Amniotic stem cell (primary cell): ENCODE measurements at places on chromosomes 5 and 9.

- DNase-seq: no peak
These were observed 12.0 kb upstream of the C9 start for GRCh38 chr5:39376293-39376714.

DNA sequence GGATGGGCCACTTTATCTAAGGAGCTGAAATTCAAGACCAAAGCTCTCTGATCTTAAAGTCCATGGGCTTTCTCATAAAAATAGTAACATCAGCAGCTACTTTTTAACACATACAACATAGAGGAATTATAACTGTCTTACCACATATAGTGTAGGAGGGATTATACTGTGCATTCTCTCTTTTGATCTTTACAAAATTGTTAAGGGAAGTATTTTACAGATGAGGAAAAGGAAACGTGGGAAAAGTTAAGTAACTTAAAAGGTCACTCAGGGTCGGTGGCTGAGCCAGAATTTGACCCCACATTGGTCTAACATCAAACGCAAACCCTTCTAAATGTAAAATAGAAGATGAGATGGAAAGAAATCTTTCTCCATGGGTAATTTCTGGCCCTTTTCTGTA, 38.4 kb downstream of the ZNF608 start:
- DNase-seq: no peak

DNA sequence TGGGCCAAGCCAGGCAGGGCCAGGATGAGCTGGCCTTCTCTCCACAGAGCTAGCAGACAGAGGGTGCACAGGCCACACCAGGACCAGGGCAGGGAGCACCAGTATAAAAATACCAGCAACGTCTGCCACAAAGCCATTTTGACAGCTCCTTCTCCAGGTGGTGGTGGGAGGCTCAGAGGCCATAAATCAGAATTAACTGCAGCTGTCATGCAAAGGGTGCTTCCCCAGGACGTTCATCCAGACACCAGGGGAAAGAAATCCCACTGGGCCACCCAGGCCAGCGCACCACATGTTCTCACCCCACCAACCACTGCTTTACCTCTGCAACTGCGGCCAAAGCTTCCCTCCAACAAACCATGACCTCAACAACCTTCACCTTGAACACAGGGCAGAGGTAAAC, 403.7 kb upstream of the TRPC7 start:
- no peak for DNase-seq

GRCh38 chr9:96411129-96411838, 6.9 kb downstream of the ZNF367 start:
- no peak for DNase-seq

DNA sequence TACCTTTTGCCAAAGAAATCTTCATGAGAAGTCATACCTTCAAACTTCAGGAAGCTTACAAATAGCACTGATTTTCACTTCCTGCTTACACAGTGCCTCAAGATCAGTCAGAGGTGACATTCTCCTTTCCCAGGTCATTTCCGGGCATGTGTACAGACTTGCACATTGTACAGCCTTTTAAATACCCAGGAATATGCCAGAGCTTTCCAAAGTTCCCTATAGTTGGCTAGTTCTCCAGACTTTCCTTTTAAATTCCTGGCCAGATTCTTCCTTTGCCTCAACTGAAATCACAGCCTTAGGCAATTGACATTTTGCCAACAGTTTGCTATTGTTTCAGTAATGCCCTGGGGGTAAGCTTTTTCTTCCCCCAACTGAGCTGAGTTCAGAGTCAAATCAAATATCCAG, 47.2 kb downstream of the RFX3 start:
- DNase-seq: no peak

DNA sequence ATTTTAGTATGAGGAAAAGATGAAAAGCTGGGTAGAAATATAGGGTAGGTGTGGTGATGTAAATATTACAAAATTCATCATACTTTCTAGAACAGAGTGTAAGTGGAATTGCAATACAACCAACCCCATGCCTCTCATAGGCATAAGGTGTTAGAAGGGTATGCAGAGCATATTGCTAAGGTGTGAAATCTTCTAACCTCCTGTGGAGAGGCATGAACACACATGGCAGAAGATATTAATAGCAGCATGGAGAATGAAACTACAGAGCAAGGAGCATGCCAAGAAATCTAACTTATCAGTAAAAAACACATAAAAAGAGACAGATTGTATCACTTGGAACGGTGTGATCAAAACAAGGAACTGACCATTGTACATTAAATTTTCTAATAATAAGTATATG, 441.5 kb downstream of the CDH18 start:
- no peak for DNase-seq

- no peak for DNase-seq
These were observed 115.8 kb upstream of the MAP3K1 start for GRCh38 chr5:56699538-56699937.

DNA sequence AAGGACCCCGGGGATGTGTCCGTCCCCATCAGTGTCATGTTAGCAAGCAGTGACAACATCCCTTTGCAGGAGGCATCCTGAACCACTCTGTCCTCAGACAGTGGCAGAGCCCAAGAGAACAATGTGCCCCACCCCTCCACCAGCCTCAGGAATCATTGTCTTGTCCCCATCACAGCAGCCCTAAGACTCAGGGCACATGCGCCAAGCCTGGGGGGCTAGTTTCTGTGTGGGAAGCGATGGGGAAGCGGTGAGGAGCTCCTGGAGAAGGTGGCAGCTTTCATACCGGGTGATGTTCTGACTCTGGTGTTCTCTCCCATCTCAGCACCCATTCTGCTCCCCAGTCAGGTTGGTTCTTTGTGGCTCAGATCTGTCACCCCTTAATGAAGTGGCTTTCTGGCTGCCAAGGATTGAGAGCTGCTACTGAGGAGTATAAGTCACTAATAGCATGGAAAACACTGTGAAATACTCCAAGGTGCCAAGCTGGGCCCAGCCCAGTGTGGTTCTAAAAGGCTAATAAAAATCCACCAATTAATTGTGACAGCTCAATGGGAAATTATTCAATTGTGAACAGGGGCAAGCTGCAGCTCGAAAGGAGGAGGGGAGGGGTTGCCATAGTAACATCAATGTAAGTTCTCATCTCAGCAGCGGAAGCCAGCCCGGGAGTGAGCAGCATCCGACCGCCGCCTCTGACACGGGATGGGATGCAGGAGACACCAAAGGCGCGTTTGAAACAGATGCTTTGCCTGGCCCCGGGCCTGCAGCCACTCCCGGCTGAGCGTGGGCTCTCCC, 4.7 kb downstream of the QRFP start:
- DNase-seq: no peak

GRCh38 chr9:8604201-8604600, 804.6 kb upstream of the DMAC1 start:
- DNase-seq: no peak

- DNase-seq: no peak
These were observed 198.7 kb downstream of the C9orf50 start for GRCh38 chr9:129422032-129422842.

GRCh38 chr5:137395011-137395755, 103.9 kb downstream of the SPOCK1 start:
- DNase-seq: no peak

GRCh38 chr5:74625742-74626241, 14.7 kb downstream of the ENC1 start:
- no peak for DNase-seq

DNA sequence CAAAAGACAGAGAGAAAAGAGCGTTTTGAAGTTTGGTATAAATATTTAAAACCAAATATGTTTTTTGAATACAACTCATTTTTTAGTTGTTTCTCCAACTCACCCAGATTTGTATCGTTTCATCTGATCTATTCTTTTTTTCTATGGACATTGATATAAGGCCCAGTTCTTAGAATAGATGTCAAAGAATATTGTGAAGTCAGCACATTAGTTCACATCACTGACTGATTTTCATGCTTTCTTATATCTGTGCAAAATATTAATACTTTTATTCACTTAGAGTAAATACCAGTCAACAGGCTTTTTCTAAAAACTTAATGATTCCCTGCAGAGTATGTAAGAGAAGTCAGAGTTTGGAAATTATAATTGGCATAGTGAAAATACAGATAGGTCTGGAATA, 254.4 kb upstream of the PTPRD start:
- DNase-seq: no peak

GRCh38 chr5:35087991-35088390, 40.2 kb upstream of the AGXT2 start:
- DNase-seq: no peak

DNA sequence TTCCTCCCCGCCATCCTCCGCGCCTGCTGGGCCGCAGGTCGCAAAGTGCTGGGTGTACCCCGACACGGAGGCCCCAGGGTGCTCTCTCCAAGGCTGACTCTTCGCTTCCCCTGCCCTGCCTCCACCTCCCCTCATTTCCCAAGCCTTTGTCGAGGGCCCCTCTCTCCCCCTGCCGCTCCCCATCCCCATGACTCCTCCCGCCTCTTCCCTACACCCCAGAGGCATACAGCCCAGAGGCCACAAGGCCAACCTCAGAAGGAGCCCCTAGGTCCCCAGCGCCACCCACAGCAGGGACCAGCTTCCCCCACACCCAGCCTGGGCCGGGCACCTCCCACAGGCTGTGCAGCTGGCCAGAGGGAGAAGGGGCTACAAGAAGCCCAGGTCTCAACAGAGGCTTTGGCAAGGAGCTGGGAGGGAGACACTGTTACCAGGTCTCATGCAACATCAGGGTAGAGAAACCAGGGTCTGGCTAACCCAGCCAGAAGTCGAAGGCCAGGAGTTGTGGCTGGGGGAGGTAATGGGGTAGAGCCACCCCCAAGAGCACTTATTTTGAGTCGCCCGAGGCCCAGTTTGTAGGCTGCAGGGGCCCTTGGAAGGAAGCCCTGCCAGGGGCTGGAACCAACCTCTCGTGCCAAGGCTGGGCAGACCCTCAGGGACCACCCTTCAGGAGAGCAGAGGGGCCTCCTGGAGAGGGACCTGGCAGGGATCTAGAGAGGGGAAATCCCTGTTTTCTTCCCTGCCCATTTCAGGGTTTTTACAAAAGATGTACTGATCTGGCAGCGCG, 24.5 kb upstream of the SARDH start:
- no peak for DNase-seq

DNA sequence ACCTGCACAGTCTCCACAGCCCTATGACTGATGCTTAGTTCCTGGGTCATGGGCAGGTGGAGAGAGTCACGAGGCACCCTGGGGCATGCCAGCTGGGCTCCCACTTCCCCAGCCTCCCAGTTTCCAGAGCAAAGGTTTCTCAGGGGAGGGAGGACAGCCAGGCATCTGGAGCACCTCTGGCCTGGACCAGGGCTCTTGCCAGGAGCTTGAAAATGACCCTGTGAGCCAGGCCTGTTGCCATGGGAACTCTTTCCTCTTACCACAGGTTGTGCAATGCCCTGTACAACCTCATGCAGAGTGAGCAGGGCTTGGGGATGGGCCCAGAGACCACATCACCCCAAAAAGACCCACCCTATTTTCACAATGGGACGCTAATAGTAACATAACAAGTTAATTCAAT, 113.1 kb downstream of the PSD2 start:
- DNase-seq: no peak

DNA sequence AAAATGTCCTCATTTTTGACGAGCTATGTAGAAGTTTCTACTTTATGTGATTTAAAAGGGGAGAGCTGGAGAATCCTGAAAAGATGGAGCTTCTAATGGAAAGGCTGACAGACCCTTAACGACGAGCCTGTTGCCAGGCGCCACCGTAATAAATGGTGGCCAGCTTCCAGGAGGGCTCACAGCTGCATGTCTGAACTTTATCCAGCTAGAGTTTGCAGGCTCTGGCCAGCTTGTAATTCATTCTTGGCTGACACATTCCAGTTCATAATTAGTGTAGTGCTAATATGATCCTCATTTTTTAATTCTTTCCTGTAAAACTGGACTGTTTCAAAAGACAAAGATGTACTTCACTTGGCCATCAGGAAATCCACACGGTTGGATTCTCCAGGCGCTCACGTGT, 246.7 kb downstream of the GAS1 start:
- no peak for DNase-seq

- DNase-seq: no peak
These were observed 316.6 kb upstream of the RIOK2 start for GRCh38 chr5:97499605-97500004.

GRCh38 chr5:129460936-129461710, 1.0 kb downstream of the ADAMTS19 start:
- no peak for DNase-seq

DNA sequence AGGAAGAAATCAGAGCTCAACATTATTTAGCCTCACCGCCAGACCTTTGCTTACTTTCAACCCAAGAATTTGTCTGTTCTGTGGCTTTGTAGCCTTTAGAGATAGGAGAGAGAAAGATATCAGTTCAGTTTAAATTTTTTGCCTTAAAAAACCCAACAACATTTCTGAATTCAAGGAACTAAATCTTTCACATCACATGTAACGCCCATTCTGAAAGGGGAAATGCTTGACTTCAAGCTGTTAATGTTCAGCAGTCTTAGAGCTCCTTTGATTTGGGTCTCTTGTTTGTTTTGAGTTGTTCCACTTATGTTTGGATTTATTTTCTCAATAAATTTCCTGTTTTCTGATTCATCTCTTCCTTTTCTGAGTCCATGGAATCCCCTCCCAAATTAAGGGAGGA, 294.5 kb downstream of the ARHGAP26 start:
- no peak for DNase-seq

DNA sequence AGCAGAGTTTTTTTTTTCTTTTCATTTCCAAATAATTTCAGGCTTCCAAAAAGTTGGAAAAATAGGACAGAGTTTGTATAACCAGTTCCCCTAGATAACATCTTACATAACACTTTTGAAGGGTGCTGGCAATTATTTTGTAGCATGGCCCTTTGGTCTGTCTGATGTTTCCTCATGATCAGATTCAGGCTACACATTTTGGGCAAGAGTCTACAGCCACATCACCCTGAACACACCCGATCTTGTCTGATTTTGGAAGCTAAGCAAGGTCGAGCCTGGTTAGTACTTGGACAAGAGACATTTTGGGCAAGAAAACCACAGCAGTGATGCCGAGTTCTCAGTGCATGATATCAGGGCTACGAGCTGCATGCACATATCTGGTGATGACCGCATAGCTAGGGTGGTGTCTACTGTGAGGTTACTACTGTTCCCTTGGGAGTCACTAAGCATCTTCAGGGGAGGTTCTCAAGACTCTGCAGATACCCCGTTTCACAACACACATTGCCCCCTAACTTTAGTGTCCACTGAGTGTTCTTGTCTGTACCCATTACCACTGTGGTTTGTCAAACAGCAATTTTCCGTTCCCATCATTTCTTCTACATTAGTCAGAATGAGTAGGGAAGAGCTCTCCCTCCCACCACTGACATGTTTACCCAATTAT, 86.2 kb downstream of the TTC39B start:
- no peak for DNase-seq

- no peak for DNase-seq
These were observed 39.0 kb upstream of the EXOC3 start for GRCh38 chr5:403995-404394.

- DNase-seq: no peak
These were observed 629.8 kb downstream of the EFNA5 start for GRCh38 chr5:107040907-107041306.

DNA sequence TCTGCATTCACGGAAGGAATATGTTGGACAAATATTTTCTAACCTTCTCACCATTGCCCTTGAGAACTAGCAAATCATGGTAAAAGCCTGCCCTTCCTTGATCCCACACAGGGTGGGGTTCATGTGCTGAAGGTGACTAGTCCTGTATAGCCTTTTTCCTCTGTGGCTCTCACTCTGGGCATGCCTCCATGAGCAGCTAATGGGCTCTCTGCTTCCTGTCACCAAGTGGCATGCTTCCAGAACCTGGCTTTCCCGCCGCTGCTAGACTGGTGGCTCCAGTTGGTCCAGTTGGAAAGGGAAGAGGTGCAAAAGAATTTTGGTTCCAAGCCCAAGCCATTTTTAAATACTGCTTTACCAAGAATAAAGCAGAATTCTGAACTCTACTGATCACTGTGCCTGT, 35.5 kb downstream of the FBXO10 start:
- no peak for DNase-seq

- DNase-seq: peak; percentile 75
These were observed 33.0 kb downstream of the FKBP15 start for GRCh38 chr9:113187929-113188595.

- DNase-seq: no peak
These were observed 158.3 kb upstream of the MAP3K1 start for GRCh38 chr5:56656846-56657726.
